ENCODE measurements at places on chromosomes 2 and 18. TPM values are rescaled to one million over a fixed set of nuclear protein-coding genes. Genes with fewer than 3 reads are reported as not detected.

- peak; percentile 17 for DNase-seq
Measured at GRCh38 chr18:74453016-74453566, 4.0 kb downstream of the DIPK1C start.

- DNase-seq, result no peak
Measured at GRCh38 chr2:45117383-45117782, 108.1 kb upstream of the SIX2 start.

DNA sequence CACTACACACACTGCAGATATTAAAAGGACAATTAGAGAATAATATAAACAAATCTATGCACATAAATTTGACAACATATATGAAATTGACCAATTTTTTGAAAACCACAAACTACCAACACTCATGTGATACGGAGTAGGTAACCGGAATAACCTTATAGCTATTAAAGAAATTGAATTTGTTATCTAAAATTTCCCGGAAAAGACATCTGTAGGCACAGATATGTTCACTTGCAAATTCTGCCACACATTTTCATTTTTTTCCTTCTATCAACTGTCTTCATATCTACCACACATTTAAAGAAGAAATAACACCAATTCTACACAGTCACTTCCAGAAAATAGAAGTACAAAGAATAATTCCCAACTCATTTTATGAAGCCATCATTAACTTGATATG is 22.4 kb downstream of the NLRC4 start:
- DNase-seq, result no peak

Gene GDF7
- not detected for total RNA-seq

Gene SIX3
- not detected for total RNA-seq

DNA sequence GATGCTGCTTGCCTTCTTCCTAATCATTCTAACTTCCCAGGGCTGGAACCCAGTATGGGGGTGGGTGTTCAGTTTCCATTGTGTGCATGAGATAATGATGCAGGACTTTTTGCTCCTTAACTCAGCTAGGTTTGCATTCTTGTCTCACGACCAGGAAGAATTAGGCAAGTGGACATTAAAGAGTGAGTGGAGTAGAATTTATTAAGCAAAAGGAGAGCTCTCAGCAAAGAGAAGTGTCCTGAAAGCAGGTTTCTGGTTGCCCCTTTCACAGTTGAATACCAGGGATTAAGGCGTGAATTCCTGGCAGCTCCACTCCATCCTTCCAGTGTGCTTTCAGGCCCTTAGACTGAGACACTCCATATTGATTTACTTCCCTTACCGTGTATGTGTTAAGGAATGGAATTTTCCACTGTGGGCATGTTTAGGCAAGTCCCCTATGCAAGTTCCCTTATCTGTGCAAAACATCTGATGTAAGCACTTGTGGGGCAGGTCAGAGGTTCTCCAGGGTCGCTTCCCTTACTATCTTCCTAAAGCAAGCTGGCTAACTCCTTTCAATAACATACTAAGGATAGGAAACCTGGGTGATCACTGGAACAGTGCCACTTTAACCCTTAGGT is 126.5 kb downstream of the GPR39 start:
- DNase-seq, result peak; percentile 29

GRCh38 chr2:23901966-23902846 is 24.7 kb downstream of the ATAD2B start:
- DNase-seq, result peak; percentile 70

GRCh38 chr2:200221055-200221955 is 85.2 kb upstream of the SPATS2L start:
- DNase-seq, result no peak

- DNase-seq, result no peak
Measured at GRCh38 chr2:201820383-201821007, 14.2 kb downstream of the CDK15 start.

DNA sequence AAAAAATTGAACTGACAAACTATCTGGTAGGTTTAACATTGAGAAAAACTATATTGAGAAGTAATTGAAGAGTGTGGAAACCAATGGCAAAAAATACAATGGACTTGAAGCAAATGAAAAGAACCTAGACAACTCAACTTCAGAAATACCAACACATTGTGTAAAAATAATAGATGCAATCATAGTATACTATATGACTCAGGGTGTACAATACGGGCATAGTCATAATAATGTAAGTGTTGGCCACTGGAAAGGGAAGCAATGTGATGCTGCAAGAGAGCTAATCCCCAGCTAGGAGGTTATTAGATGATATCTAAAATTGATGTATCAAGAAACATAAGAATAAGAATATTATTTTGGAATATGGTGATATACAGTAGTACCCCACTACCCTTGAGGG is 45.3 kb downstream of the SMAD7 start:
- no peak for DNase-seq

- peak; percentile 55 for DNase-seq
Measured at GRCh38 chr2:227325839-227326195, 766 bp downstream of the MFF start.

GRCh38 chr2:1581965-1582625 is 162.2 kb downstream of the PXDN start:
- DNase-seq, result no peak

DNA sequence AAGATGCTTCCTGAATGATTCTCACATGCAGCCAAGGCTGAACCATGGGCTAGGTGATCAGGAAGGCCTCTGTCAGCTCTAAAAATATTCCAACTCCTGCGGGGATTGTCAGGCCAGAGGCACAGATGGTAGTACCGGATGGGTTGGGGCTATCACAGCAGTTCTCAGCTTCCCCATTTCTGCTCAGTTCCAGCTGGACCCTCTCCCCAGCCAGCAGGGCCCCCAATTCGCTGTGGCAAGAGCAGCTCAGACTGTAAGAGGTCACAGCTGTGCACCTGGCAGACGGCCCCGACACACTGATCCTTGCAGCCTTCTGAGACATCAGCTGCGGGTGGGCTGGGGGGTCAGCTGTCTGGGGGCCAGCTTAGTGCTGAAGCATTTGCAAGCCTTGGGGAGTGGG is 43.6 kb upstream of the TCF7L1 start:
- DNase-seq, result no peak

GRCh38 chr2:150698016-150698661 is 210.7 kb upstream of the RND3 start:
- peak; percentile 85 for DNase-seq

DNA sequence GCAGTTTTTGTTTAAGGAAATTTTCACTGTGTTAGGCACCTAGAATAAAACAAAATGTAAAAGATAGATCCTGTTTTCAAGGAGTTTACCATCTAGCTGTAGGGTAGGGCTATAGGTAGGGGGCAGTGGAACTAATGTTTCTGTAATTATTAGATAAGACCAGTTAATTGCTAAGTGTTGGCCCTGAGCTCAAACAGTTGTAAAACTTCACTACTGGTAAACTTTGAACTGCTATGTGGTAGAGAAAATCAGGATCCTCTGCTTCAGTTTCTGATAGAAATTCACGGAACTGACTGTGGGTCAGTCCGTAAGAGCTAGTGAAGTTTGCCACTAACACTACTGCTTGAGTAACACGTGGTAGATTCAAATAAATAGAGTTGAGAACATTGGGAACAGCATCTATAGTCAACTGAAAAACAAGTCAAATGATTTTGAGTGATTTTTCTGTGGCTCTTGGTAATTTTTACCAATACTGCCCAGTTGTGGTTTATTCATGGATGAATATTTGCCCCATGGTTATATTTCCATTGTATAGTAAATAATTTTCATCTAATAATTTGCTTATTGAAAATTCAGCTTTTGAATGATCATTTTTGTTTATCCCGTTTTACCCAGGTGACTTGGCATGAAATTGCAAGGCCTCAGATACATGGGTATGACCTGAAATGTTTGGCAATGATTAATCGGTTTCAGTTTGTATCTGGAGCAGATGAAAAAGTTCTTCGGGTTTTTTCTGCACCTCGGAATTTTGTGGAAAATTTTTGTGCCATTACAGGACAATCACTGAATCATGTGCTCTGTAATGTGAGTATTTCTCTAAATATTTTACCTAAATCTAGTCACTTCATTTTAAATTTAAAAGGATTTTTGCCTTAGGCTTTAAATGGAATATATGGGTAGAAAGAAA is 26.4 kb downstream of the ELP2 start:
- DNase-seq, result no peak

- no peak for DNase-seq
Measured at GRCh38 chr2:128632501-128632800, 313.8 kb upstream of the HS6ST1 start.

- peak; percentile 37 for DNase-seq
Measured at GRCh38 chr2:40751981-40752380, 300.1 kb upstream of the SLC8A1 start.

DNA sequence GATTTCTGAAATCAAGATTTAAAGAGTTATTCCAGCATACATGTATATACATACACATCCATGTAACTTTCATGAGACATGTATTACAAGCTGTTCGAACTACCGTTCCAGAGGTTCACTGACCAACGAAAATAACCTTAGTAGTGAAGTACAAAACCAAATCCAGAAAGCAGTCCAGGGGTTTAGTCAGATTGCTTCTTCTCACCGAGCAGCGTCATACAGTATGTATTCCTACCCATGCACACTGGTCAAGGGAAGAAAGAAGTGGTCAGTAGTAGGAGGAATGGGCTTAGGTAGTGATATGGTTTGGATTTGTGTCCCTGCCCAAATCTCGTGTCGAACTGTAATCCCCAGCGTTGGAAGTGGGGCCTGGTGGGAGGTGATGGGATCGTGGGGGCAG is 45.3 kb downstream of the E2F6 start:
- no peak for DNase-seq

DNA sequence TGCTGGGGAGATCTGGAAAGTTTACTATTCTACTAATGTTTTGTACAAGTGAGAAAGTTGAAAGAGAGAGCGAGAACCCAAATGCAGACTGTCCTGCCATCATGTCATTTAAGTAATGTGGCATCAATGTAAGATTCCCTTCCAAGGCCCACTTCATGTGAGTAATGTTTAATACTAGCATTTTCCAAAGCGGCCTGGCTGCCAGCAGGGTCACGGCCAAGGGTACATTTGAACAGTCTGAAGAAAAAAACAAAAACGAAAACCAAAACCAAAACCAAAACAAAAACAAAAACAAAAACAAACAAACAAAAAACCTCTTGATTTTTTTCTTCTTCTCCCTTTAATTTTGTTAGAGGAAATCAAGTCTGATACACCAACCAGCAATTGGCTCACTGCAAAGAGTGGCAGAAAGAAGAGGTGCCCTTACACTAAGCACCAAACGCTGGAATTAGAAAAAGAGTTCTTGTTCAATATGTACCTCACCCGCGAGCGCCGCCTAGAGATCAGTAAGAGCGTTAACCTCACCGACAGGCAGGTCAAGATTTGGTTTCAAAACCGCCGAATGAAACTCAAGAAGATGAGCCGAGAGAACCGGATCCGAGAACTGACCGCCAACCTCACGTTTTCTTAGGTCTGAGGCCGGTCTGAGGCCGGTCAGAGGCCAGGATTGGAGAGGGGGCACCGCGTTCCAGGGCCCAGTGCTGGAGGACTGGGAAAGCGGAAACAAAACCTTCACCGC is 2.2 kb downstream of the HOXD10 start:
- no peak for DNase-seq

GRCh38 chr2:117977696-117978095 is 36.2 kb downstream of the CCDC93 start:
- DNase-seq, result no peak

- DNase-seq, result peak; percentile 25
Measured at GRCh38 chr18:36593001-36593400, 235.8 kb downstream of the TPGS2 start.

DNA sequence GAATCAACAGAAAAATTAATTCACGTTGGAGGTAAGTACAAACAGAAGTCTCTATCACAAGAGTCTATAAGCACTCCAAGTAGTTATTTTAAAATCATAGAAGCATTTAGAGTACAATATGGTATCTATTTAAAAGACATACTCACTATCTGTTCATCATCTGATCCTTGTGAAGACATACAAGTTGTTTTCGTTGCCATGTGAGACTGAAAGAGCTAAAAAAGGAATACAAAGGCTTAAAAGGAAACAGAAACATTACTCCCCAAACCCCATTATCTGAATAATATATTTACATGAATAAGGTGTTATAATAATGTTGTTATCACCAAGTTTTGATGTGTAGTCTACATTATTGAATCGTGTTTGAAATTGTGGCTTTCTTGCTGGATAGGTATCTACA is 20.9 kb downstream of the SEPTIN10 start:
- DNase-seq, result no peak

DNA sequence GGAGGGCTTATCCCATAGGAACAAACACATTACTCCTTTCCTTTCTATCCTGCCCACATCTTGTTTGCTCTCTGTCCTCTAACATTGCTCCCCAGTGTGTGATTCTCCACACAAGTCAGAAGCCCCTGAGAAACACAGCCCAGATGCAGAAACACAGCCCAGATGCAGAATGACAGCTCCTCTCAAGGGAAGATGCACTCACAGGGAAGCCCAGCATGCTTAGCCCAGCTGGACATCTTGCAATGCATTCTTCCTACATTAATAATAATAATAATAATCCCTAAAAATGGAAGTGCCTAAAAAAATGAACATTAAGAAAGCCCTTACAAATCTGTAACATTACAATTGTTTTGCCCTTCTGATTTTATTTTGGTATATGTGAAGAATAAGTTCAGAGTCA is 172.1 kb downstream of the CBLN2 start:
- DNase-seq, result no peak

- no peak for DNase-seq
Measured at GRCh38 chr2:161824226-161824625, 200.0 kb downstream of the SLC4A10 start.

Gene FEV
- not detected for total RNA-seq

Gene SCYGR4
- total RNA-seq, result not detected

Gene FBXO15
- 0.49 TPM for total RNA-seq

GRCh38 chr2:9297156-9297555 is 90.5 kb downstream of the ASAP2 start:
- peak; percentile 28 for DNase-seq

DNA sequence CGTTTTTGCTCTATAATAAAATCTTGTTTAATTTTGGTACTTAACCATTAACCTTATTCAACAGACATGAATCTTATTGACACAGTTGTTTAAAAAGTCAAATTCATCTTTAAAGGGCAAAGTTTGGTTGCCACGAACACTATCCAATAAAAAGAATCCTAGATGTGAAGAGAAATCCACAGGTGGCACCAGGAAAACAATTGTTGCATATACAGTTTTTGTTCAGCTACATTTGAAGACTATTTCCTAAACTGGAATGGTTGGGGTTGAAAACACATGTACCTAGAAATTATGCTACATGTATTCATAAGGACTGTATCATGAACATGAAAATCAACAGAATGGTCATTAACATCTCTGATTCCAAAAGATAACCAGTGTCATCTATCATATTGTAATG is 71.1 kb upstream of the GULP1 start:
- DNase-seq, result no peak

DNA sequence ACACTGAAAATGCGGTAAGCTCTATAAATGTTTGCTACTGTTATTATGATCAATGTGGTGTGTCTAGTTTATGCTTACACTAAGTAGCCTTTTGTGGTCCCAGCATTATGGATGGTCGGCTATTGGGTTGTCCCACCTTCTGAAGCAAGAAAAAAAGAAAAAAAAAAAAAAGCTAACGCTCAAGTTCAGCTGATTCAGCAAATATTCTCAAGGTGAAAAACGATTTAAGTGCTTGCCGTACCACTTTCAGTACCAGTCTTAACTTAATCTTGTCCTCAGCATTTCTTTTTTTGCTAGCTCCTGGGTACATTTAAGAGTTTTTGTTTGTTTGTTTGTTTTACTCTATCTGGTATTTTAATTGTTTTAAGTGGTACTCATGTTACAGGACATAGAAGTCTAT is 87.5 kb downstream of the MBD5 start:
- no peak for DNase-seq

Gene KIAA1328
- total RNA-seq, result 9.6 TPM

GRCh38 chr2:217900780-217901360 is 101.9 kb downstream of the TNS1 start:
- no peak for DNase-seq

- DNase-seq, result peak; percentile 61
Measured at GRCh38 chr2:191740759-191741158, 62.8 kb downstream of the NABP1 start.

Gene CYS1
- 7.0 TPM for total RNA-seq

Gene ELOA2
- total RNA-seq, result not detected
